ENCODE measurements at places on chromosomes 6 and 20.
A peak's percentile ranks its signal among the peaks of the same experiment; 100 is the strongest.

DNA sequence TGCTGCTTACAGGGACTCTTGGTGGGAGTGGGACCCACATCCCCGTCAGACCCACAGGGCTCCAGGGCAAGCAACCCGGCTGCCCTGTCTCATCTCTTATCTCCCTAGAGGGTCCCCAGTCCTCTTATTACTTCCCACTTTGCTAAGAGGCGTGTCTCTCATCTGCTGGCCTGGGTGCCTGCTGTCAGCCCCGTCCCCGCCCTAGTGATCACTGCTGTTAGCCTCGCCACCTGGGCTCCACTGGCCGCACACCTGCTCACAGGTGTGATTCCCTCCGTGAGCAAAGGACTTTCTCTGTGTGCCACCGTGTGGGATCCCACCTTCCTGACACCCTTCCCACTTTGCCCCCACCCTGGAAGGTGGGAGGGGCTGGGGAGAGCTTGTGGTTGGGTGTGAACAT, 57.6 kb downstream of the TCP11 start:
- no peak for DNase-seq

- DNase-seq, result no peak
These were observed 6.4 kb upstream of the SNRPB start for GRCh38 chr20:2476742-2477615.

- no peak for DNase-seq
These were observed 39.1 kb downstream of the TMX4 start for GRCh38 chr20:7980332-7981046.

DNA sequence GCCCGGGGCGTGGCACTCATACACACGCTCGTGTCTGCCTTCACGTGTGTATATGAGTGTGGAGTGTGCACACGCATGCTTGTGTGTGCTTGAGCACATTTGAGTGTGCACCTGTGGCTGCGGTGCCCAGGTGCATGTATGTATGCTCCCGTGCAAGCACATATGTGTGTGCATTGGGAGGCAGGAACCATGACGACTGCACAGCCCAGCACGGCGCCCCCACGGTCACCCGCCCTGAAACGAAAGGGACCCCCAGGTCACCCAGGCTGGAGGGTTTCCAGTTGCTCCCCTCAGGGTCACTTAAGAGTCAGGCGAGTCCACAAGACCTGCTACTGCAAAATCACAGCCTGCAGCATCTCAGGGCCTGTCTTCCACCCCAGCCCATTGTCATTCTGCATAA, 94.7 kb downstream of the YTHDF1 start:
- no peak for DNase-seq

GRCh38 chr20:23094213-23094896, 8.2 kb upstream of the CD93 start:
- no peak for DNase-seq

DNA sequence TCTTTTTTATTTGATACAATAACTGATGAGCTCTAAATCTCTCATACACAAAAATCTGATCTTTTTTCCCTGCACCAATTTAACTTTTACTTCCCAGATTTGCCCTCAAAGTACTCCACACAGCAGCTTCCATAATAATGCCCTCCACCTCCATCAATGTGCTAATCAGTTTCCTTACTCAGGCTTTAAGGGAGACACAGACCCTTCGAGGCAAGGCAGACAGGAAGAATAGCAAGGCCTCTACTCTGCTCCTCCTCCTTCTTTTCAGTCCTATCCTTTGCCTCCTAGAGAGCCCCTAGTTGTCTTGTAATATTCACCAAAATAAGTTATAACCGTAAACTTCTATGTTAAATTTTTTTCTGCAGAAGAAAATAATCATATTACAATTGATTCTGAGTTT, 444.9 kb upstream of the RNF217 start:
- DNase-seq, result no peak

DNA sequence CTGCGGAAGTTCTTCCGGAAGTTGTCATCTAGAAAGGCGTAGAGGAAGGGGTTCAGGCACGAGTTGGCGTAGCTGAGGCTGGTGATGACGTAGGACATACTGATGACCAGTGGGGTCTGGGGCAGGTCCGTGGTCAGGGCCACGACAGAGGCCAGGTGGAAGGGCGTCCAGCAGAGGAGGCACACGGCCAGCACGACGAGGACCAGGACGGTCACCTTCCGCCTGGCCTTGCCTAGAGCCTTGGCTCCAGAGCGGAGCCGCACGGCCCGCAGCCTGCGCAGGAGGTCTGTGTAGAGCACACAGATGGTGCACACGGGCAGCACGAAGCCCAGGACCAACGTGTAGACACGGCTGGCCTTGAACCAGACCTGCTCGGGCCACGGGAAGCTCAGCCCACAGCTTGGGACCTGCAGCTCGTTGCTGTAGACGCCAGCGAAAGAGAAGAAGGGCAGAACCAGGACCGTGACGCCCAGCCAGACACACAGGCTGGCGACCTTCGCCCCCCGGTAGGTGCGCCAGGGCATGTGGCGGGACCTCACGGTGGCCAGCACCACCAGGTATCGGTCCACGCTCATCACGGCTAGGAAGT, 1.4 kb downstream of the NPBWR2 start:
- no peak for DNase-seq

DNA sequence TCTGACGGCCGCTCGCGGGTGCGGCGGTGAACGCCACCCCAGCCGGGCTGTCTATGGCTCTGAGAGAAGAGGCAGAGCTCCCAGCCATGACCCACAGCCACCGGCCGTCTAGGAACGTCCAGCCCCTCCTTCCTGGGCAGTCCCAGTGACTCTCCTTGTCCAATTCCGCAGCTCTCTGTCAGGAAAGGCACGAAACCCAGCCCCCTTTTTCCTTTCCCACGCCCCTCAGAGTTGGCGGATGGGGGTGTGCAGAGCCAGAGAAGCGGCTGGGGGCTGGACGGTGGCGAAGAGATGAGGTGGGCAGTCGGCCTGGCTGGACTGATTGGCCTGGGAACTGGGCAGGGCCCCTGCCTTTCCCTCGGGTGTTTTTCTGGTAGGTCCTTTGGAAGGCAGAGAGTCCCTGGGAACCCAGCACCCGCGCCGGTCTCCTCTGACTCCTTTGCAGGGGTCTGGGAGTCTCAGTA, 1.5 kb downstream of the EBF4 start:
- DNase-seq, result no peak

GRCh38 chr6:126628125-126628524, 288.2 kb downstream of the CENPW start:
- no peak for DNase-seq

DNA sequence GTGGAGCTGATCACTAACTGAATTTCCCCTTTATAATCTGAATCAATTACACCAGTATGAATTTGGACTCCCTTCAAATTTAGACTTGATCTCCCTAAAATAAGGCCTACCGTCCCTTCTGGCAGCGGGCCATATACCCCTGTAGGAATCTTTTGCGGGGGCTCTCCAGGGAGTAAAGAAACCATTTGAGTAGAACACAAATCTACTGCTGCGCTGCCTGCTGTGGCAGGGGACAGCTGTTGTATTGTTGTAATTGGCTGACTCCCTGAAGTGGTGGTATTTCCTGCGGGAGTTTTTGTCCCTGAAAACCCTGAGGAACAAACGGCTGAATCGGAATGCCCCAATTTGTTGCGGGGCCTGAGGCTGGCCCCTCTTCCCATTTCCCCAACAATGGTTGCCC, 16.0 kb upstream of the PTCRA start:
- no peak for DNase-seq

DNA sequence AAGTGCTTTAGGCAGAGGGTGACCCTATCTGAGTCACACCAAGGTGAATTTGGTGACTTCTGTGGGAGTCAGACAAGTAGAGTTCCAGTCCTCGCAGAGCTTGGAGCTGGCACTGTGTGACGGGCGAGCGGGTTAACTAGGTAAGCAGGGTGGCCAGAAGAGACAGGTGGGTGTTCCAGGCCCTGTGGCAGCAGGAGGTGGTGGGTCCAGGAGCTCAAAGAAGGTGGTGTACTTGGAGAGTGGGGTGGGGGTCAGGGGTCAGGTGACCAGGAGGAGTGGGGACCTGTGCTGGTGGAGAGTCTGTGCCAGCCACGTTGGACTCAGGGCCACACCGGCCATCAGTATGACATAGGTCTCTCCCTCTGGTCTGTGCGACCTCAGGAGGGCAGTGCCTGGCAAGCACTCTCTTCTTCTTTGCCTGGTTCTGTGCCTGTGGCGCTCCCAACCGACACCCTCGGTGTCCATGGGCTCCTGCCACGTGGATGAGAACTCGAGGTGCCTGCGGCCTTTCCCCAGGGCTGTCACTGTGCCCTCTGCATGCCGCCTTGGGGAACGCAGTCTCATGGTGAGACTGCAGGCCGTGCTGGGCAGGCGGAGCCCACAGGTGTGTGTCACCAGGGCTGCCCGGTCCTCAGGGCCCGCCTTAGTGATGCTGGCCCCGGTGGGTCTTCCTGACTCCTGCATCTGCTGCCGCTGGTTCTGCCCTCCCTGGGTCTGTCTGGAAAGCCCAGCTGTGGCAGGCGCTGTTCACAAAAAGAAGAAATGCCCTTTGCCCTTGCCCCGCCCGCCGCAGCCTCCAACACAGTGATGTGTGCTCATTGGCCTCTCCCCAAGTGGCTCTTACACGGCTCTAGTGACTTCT, 1.6 kb downstream of the MRGBP start:
- DNase-seq, result no peak

DNA sequence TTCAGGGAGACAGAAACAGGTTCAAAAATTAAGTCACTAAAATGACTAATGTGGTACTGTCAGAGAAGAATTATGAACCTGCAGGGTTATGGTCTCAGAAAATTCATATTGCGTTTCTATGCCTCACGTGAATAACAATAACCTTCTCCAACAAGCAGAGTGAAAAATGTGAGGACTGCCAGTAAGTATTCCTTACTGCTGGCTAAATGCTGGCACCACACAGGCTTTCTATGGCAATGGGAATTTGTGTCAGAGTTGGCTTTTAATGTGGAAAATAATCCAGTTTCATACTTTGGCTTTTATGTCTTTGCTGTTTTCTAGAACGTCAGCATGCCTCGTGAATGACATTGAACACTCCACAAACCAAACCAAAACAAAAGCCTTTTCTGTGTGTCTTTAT, 656.0 kb downstream of the KIF16B start:
- no peak for DNase-seq

DNA sequence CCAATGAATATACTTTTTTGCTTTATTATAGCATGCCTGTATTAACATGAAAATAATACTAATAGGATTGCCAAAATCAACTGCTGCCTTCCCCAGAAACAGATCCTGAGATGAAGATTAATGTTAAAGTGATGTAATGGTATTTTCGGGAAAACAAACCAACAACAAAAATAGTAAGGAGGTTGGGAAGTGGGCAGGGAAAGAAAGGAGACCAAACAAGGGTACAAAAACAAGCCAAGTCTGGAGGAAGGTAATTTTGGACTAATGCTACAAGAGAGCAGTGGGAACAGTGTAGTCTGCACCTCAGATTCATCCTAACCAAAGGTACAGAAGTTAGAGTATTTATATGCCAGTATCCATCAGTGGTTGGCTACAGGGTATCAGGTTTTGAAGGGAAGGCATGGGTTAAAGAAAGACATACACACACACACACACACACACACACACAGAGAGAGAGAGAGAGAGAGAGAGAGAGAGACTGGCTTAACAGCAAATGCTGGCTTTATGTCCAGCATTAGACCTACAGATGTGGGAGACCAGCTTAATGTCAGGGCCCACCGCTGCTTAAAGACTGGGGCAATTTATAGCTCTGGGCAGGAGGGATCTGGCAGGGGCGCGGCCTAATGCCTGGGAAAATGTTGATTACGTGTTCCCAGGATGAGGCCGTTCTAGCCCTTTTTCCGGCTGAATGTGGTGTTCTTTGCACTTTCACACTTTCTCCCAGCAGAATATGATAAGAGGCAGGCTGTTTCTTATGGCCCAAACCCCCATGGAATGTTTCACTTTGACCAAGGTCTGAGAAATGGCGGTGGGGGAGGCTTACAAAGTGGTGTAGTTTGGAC, 3.8 kb upstream of the SLC17A1 start:
- DNase-seq, result no peak

- DNase-seq, result no peak
These were observed 661 bp downstream of the FNDC11 start for GRCh38 chr20:63554361-63555278.

DNA sequence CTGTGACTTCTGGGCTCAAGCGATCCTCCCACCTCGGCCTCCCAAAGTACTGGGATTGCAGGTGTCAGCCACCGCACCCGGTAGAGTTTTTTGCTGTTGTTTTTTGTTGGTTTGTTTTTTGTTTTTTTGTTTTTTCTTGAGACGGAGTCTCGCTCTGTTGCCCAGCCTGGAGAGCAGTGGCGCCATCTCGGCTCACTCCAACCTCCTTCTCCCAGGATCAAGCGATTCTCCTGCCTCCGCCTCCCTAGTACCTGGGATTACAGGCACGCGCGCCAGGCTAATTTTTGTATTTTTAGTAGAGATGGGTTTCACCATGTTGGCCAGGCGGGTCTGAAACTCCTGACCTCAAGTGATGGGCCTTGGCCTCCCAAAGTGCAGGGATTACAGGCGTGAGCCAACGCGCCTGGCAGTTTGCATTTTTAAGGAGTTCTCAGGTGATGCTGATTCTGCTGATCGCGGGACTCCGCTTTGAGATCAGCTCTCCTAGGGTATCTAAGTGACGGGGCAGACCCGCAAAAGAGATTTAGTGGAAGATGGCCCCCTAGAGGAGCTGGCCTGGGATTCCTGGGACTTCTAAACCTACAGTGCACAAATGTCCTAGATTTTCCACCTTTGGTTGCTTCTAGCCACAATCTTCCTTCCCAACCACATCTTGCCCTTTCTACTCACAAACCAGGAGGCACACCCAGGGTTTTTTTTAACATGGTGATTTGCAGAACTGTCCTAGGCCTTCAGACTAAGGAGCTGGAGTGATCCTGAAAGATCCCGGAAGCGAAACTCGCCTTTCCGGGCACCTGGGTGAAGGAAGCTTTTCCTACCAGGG, 45.2 kb downstream of the DPPA5 start:
- no peak for DNase-seq

DNA sequence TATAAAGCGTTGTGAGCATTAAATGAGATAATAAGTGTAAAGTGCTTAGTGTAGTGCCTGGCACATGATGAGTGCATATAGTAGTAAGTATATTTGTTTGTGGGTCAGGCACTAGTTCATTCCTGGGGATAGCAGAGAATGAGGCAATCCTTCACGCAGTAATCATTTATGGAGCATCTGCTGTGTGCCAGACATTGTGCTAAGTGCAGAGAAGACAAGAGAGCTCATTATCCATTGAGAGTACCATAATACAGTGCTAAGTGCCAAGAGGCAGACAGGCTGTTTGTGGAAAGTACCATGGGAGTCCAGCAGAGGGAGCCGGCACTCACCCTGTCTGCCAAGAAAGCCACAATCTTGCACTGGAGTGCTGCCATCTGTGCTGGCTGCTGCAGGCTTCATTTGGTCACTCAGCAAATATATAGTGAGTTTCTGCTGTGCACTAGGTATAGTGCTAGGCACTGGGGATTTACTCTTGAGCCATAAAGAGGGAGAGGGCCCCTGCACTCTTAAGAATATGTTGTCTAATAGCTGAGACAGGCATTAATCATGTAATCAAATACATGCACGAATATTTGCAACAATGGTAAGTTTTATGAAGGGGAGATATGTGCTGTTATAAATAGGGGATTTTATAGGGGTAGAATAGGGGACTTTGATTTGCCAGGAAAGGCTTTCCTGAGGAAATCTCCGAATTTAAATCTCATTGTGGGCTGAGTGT, 12.9 kb upstream of the MROH8 start:
- DNase-seq, result peak; percentile 46
